Cardiac muscle cell (in vitro differentiated cells and primary cell): ENCODE measurements at places on chromosomes 5 and 9.

DNA sequence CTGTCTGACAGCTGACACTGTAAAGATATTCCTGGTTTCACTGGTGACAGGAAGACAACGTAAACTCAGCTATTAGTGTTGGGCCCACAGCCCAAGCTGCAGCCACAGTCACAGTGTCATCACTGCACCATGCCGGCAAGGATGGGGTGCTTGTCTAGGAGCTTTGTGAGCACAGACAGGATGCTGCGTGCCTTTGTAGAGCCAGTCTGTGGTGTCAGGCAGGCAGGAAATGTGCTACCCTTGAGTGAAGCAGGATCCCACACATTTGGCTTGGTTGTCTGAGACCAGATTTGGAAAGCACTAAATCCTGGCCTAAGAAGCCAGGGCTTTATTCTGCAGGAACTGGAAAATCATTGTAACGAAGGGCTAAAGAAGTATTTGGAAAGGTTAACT, 121.6 kb upstream of the ADAMTS16 start:
- H3K4me3 ChIP-seq, result no peak overlapping the region
- no peaks in the 10 kb centered on the region for H3K27me3 ChIP-seq
- DNase-seq, result no peak
- no peaks in the 10 kb centered on the region for H3K36me3 ChIP-seq
- no peak overlapping the region for H3K27ac ChIP-seq
- no peaks in the 10 kb centered on the region for H3K4me1 ChIP-seq

DNA sequence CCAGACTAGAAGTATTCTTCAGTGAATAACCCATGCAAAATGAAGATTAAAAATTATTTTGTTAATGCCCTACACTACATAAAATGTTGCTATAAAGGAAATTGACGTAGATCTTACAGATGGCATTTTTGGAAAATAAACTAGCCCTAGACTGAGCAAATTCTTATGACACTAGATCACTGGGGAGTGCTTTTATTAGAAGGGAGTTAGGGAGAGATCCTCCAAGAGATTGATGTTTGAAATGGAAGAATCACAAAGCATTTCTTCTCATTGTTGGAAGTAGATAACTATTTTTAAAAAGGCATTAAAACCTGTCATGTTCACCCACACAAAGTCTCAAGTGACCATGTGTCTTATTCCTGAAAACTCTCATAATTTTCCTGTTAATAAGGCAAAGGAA, 351.1 kb upstream of the TLE4 start:
- H3K4me3 ChIP-seq, result no peak overlapping the region
- no peaks in the 10 kb centered on the region for H3K36me3 ChIP-seq
- no peak overlapping the region for H3K27ac ChIP-seq
- H3K4me1 ChIP-seq, result no peaks in the 10 kb centered on the region
- DNase-seq, result peak; percentile 4

GRCh38 chr9:29214154-29214689, 1640.9 kb upstream of the C9orf72 start:
- DNase-seq, result peak; percentile 76
- H3K4me3 ChIP-seq, result peak overlapping the region; percentile 39
- H3K36me3 ChIP-seq, result no peaks in the 10 kb centered on the region
- peaks cover 87% of the 10 kb centered on the region for H3K27me3 ChIP-seq

GRCh38 chr9:136860933-136861873, 4.9 kb downstream of the EDF1 start:
- H3K4me1 ChIP-seq, result peaks cover 5% of the 10 kb centered on the region
- no peaks in the 10 kb centered on the region for H3K27me3 ChIP-seq
- no peak for DNase-seq
- peaks cover 19% of the 10 kb centered on the region for H3K36me3 ChIP-seq

DNA sequence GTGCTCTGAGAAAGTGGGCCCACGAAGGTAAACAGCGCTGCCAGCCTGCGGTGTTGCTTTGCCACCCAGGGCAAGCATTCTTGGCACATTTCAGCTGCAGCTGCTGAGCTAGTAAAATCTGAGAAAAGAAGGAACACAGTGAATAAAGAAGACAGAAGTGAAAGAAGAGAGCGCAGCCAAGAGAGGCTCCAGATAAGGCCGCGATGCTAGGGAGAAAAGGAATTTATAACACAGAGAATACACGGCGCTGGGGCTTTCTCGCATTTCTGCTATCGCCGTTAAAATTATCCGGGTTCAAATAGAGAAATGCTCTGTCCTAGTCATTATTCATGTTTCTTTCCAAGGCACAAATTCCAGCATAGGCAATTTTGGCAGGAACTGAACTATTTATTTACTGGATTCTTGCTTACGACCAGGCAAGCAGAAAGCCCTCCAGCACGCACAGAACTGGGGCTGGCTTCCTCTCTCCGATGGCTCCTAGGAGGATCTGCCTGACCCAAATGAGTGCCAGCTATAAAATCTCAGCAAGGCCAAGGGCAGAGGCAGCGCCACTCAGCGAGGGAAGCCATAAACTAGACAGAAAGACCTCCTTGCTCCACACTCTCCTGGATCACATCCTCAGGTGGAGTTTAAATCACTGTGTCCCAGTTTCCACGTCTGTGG, 111.2 kb downstream of the ATPSCKMT start:
- no peaks in the 10 kb centered on the region for H3K36me3 ChIP-seq
- peak; percentile 38 for DNase-seq
- no peak overlapping the region for H3K4me3 ChIP-seq
- no peak overlapping the region for H3K27ac ChIP-seq
- H3K27me3 ChIP-seq, result no peaks in the 10 kb centered on the region

DNA sequence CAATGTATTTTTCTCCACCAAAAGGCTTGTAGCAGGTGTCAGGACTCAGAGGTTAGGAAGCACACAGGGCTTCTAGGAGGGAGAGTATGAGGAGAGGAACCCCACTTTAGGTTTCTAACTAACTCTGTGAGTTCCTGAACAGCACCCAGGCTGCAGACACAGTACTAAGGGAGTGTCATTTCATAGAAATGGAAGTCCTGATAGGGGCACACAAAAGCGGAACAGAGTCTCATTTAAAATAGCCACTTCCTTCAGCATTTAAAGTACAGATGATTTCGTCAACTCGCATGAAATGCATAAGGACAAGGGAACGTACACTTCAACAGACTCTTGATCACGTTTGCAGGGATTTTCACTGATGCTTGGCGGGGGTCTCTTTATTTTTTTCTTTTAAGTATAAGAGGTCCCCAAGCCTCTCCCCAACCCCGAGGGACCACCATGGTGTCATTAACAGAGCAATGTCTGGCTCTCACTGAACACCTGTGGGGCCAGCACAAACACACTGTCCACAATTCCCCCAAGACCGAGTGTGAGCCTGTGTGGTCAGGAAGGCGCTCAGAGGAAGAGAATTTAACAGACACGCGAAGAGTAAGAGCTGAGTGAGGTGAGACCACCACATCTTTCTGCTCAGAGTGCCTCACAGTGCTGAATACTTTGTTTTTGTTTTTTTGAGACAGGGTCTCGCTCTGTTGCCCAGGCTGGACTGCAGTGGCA, 82.3 kb downstream of the SECISBP2 start:
- no peaks in the 10 kb centered on the region for H3K4me1 ChIP-seq
- no peaks in the 10 kb centered on the region for H3K27me3 ChIP-seq
- H3K27ac ChIP-seq, result no peak overlapping the region

DNA sequence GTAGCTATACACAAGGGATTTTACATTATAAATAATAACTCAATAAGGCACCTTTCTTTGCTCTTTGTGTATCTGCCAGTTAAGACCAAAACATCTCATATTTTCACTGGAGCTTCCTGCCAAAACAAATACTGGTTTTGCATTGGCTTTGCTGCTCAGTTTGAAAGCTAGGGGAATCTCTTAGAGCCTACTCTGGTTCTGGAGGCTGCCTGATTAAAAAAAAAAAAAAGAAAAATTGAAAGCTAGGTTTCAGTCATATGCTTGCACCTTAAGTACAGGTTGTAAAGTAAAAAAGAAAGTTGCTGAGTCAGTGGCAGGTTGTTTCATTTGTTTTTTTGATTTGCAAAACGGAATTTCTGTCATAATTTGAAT, 2.3 kb downstream of the DENND4C start:
- peak overlapping the region; percentile 75 for H3K4me3 ChIP-seq
- no peaks in the 10 kb centered on the region for H3K36me3 ChIP-seq
- H3K27ac ChIP-seq, result peak overlapping the region; percentile 94
- peaks cover 18% of the 10 kb centered on the region for H3K4me1 ChIP-seq
- H3K27me3 ChIP-seq, result no peaks in the 10 kb centered on the region

GRCh38 chr5:135944967-135945560, 9.7 kb downstream of the LECT2 start:
- H3K4me3 ChIP-seq, result no peak overlapping the region
- H3K36me3 ChIP-seq, result no peaks in the 10 kb centered on the region
- peaks cover 7% of the 10 kb centered on the region for H3K27me3 ChIP-seq

GRCh38 chr5:53983568-53984460, 326.6 kb downstream of the ARL15 start:
- DNase-seq, result no peak
- no peak overlapping the region for H3K4me3 ChIP-seq
- no peak overlapping the region for H3K27ac ChIP-seq
- H3K27me3 ChIP-seq, result no peaks in the 10 kb centered on the region

- no peaks in the 10 kb centered on the region for H3K4me1 ChIP-seq
- peak; percentile 74 for DNase-seq
- no peaks in the 10 kb centered on the region for H3K36me3 ChIP-seq
Observed at GRCh38 chr5:109907731-109908130, 218.0 kb downstream of the MAN2A1 start.

GRCh38 chr5:145967296-145967695, 30.9 kb downstream of the SH3RF2 start:
- H3K36me3 ChIP-seq, result no peaks in the 10 kb centered on the region
- no peaks in the 10 kb centered on the region for H3K27me3 ChIP-seq
- H3K4me1 ChIP-seq, result no peaks in the 10 kb centered on the region
- no peak for DNase-seq
- no peak overlapping the region for H3K4me3 ChIP-seq

DNA sequence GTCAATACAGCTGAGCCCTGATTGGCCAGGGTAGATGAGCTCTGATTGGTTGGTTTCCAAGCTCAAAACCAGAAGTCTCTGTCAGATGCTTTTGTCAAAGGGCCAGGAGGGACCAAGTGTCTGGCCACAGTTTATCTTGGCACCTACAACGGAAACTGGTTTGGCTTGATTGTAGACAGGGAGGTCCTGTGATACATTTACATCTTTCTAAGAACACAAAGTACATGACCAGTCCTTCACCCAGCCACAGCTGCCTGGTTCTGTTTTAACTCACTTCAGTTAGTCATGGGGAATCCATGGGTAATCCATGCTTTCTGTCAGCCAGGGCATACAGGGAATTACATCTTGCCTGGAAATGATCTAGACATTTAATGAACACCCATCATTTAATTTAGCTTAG, 171.2 kb downstream of the SLC12A2 start:
- no peak overlapping the region for H3K4me3 ChIP-seq
- DNase-seq, result no peak
- H3K27me3 ChIP-seq, result no peaks in the 10 kb centered on the region
- peaks cover 44% of the 10 kb centered on the region for H3K36me3 ChIP-seq
- H3K4me1 ChIP-seq, result no peaks in the 10 kb centered on the region

GRCh38 chr9:27183701-27184100, 74.7 kb downstream of the TEK start:
- no peaks in the 10 kb centered on the region for H3K36me3 ChIP-seq
- H3K4me3 ChIP-seq, result no peak overlapping the region
- no peaks in the 10 kb centered on the region for H3K4me1 ChIP-seq
- no peak overlapping the region for H3K27ac ChIP-seq
- peak; percentile 60 for DNase-seq

- no peak overlapping the region for H3K27ac ChIP-seq
- H3K27me3 ChIP-seq, result no peaks in the 10 kb centered on the region
- H3K4me1 ChIP-seq, result no peaks in the 10 kb centered on the region
- H3K4me3 ChIP-seq, result no peak overlapping the region
- no peak for DNase-seq
- no peaks in the 10 kb centered on the region for H3K36me3 ChIP-seq
Observed at GRCh38 chr5:54772231-54772630, 213.2 kb downstream of the ESM1 start.

- no peaks in the 10 kb centered on the region for H3K27me3 ChIP-seq
- no peak overlapping the region for H3K4me3 ChIP-seq
Observed at GRCh38 chr5:138458856-138459255, 6.4 kb upstream of the EGR1 start.
